Activated CD4-positive, alpha-beta T cell treated with anti-CD3 and anti-CD28 coated beads for 36 hours (primary cell): ENCODE measurements at places on chromosomes 12 and 14. TPM values are rescaled to one million over a fixed set of nuclear protein-coding genes. Genes with fewer than 3 reads are reported as not detected.

The WSB2 gene
- 57.7 TPM for total RNA-seq

The CAPZA3 gene
- not detected for total RNA-seq

The DNAJC22 gene
- total RNA-seq = not detected

The KLHL33 gene
- 0.09 TPM for total RNA-seq

The KCNK10 gene
- total RNA-seq = not detected

The PRPH gene
- total RNA-seq = not detected

The SDSL gene
- 1.5 TPM for total RNA-seq

The PRIMA1 gene
- not detected for total RNA-seq

The CLEC4A gene
- total RNA-seq = not detected

The SPSB2 gene
- total RNA-seq = 1.7 TPM

DNA sequence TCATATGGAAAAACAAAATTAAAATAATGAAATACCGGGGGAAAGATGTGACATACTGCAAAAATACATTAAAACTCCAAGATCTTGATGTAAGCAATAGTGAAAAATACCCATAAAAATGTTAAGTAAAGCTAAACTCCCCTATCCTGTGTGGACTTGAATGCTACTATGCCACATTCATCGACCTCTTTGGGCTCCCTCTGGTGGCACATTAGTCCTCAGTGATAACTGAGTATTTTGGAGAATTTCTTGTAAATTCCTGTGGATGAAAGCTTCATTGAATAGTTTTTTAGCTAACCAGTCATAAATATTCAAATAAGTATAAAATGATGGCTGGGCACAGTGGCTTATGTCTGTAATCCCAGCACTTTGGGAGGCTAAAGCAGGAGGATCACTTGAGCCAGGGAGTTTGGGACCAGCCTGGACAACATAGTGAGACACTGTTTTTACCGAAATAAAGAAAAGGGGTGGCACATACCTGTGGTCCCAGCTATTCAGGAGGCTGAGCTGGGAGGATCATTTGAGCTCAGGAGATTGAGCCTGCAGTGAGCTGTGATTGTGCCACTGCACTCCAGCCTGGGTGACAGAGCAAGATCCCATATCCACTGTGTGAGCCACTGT is 42.4 kb upstream of the SGPP1 start:
- DNase-seq = peak; percentile 64

DNA sequence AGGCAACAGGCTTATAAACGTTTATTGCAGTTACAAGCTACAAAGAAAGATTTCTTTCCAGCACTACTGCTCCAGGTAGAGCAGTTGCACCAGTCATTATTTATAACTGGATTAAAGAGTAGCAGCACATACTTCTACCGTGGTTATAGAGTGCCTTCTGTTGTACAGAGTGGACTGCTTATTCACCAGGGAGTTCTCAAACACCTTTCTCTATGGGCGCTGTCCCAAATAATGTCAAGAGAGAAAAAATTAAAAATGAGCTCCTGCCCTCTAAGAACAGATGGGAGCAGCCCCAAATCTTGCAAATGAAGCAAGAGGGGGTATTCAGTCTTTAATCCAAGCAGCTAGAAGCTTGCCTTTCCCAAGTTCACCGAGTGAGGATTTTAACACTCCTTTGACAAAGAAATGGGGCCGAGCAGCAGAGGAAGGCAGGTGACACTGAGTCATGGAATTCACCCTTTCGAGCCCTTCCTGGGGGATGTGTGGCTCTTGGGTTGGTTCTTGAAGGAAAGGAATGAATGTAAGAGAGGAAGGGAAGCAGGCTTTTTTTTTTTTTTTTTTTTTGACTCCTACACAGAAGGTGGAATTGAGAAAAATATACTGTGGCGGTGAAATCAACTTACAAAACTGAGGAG is 181.2 kb downstream of the PRKCH start:
- DNase-seq = peak; percentile 59

- no peak for DNase-seq
These were observed 416.8 kb downstream of the LRFN5 start for GRCh38 chr14:42023452-42023851.

GRCh38 chr12:106248846-106249371 is 1.1 kb upstream of the CKAP4 start:
- DNase-seq = peak; percentile 72

GRCh38 chr14:51607711-51608110 is 44.0 kb upstream of the FRMD6 start:
- no peak for DNase-seq

DNA sequence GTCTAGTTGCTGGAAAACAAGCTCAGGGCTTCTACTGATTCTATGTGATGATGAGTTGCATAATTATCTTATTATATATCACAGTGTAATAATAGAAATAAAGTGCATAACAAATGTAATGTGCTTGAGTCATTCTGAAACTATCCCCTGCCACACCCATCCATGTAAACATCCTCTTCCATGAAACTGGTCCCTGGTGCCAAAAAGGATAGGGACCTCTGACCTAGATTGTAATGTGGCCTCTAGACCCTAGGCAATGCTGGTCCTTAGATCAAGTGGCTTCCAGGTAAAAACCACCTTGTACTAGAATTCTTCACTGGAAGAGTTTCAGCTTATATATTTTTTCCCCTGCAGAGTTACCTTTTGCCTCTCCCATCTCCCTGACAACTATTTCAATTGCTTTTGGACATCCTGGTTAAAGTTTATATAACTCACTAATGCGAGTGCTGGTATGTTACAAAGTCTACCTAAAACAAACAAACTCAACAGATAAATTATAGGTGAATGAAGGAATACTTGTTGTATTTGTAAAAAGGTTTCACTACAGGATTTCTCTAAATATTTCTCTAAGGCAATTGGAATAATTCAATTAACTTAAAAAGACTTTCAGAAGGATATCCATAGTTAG is 462.5 kb downstream of the NAV3 start:
- DNase-seq = no peak

- no peak for DNase-seq
These were observed 26.0 kb upstream of the VPS37B start for GRCh38 chr12:122921917-122922316.

- DNase-seq = no peak
These were observed 220.1 kb downstream of the ADAMTS20 start for GRCh38 chr12:43331935-43332334.

DNA sequence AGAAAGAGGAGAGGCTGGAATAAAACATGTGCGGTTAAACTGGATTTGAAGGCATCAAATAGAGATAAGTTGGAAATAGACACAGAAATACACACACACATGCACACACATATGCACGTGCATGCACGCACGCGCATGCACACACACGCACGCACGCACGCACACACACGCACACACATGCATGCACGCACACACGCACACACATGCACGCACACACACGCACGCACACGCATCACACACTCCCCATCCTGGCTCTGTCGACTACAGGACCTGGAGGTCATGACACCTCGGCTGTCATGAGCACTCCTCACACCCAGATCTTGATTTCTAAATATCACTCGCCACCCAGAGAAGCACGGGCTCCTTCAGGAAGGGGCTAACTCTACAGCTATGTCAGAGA is 51.8 kb downstream of the RIMBP2 start:
- DNase-seq = no peak

- peak; percentile 83 for DNase-seq
These were observed 67.2 kb downstream of the CCDC92 start for GRCh38 chr12:123905319-123905925.

- DNase-seq = no peak
These were observed 671.2 kb downstream of the LRFN5 start for GRCh38 chr14:42277840-42278239.

- no peak for DNase-seq
These were observed 198.1 kb upstream of the DIO3 start for GRCh38 chr14:101363261-101363555.

GRCh38 chr14:103961928-103962578 is 19.7 kb upstream of the RD3L start:
- DNase-seq = no peak

GRCh38 chr12:67477681-67478265 is 170.8 kb upstream of the DYRK2 start:
- no peak for DNase-seq

- DNase-seq = peak; percentile 1
These were observed 351.3 kb downstream of the TMEM121 start for GRCh38 chr14:105877645-105878044.

- DNase-seq = no peak
These were observed 94.9 kb upstream of the SLC16A7 start for GRCh38 chr12:59500915-59501314.

DNA sequence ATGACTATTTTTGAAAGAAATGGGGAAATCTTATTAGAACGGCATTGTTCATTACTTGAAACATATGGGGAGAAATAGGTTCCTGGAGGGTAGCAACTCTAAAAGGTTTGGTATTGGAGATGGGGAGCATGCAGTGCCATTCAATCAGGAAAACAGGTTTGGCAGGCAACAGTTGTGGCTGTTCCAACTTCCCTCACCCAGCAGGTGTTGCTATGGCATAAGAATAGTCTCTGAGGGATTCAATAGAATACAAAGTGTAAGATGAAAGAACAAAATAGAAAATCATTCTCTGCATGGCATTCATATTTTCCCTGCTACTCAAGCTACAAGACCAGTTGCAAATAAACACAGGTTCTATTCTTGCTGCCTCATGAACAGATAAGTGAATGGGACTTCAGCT is 393.3 kb upstream of the RPL10L start:
- DNase-seq = no peak

GRCh38 chr12:15411842-15412241 is 89.5 kb downstream of the PTPRO start:
- DNase-seq = no peak
